A549 treated with Hydrocortisone at 1 μM for 4 hours (cell line): ENCODE measurements at places on chromosomes 12 and 14. TPM values are rescaled to one million over a fixed set of nuclear protein-coding genes. Genes with fewer than 3 reads are reported as not detected.

Gene PSME2
- 143 to 202 TPM (median 162 TPM) in 5 replicates for total RNA-seq

Gene MMP17
- total RNA-seq = 9.4 to 11.0 TPM (median 10.3 TPM) in 5 replicates

Gene DACT1
- total RNA-seq = 0.42 to 0.62 TPM (median 0.58 TPM) in 5 replicates

Gene TMEM30B
- 0.18 to 0.39 TPM (median 0.25 TPM) in 5 replicates for total RNA-seq

Gene CACNA2D4
- not detected in 5 replicates for total RNA-seq

Gene PKP2
- 6.5 to 8.1 TPM (median 7.8 TPM) in 5 replicates for total RNA-seq

Gene ZC2HC1C
- total RNA-seq = 4.5 to 5.6 TPM (median 4.7 TPM) in 5 replicates

Gene MMP19
- 0.35 to 0.68 TPM (median 0.60 TPM) in 5 replicates for total RNA-seq

Gene KLRC1
- total RNA-seq = not detected in 5 replicates

Gene TC2N
- total RNA-seq = 0.49 to 1.0 TPM (median 0.82 TPM) in 5 replicates

Gene NKX2-1
- total RNA-seq = 0.05 to 0.10 TPM in 2 of 5 replicates, not detected in the others

Gene DEGS2
- 1.5 to 3.9 TPM (median 2.5 TPM) in 5 replicates for total RNA-seq

Gene AMHR2
- total RNA-seq = 0.56 to 1.1 TPM (median 0.88 TPM) in 5 replicates

Gene AICDA
- 0.13 to 0.28 TPM (median 0.24 TPM) in 5 replicates for total RNA-seq

Gene SLC25A47
- total RNA-seq = not detected in 5 replicates

Gene IL31
- total RNA-seq = not detected in 5 replicates

Gene CAPZA3
- not detected in 5 replicates for total RNA-seq

Gene SCN8A
- total RNA-seq = 1.00 to 1.7 TPM (median 1.5 TPM) in 5 replicates

Gene NTS
- 56.8 to 100 TPM (median 81.1 TPM) in 5 replicates for total RNA-seq

Gene NDRG2
- 1.7 to 3.3 TPM (median 2.4 TPM) in 5 replicates for total RNA-seq

Gene NYNRIN
- 0.22 to 0.50 TPM (median 0.36 TPM) in 5 replicates for total RNA-seq

Gene INHBC
- total RNA-seq = 0.05 TPM in 1 of 5 replicates, not detected in the others

Gene SYCP3
- total RNA-seq = 0.18 TPM in 1 of 5 replicates, not detected in the others

Gene NRXN3
- total RNA-seq = 0.55 to 1.4 TPM (median 0.94 TPM) in 5 replicates

Gene CDH24
- 3.2 to 4.5 TPM (median 4.3 TPM) in 5 replicates for total RNA-seq

Gene MAX
- total RNA-seq = 52.2 to 72.1 TPM (median 54.5 TPM) in 5 replicates

Gene ARG2
- total RNA-seq = 1.5 to 2.0 TPM (median 1.9 TPM) in 5 replicates

Gene ASIC1
- total RNA-seq = 5.2 to 5.9 TPM (median 5.6 TPM) in 5 replicates
